H54 (cell line): ENCODE measurements at places on chromosomes 12 and 14.

DNA sequence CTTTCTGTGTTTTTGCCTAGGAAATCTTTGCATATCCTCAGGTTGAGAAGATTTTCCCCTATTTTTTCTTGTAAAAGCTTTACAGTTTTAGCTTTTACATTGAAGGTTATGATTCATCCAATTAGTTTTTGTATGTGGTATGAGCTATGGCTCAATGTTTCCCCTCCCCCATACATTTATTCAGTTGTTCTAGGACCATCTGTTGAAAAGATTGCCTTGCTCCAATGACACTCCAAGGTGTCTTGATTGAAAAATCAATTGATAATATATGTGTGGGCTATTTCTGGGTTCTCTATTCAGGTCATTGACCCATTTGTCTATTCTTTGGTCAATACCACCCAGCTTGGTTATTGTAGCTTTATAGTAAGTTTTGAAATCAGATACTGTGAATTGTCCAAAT is 42.6 kb downstream of the LRTM2 start:
- no peak for DNase-seq

GRCh38 chr14:93137864-93138263 is 22.1 kb upstream of the ITPK1 start:
- DNase-seq = no peak

DNA sequence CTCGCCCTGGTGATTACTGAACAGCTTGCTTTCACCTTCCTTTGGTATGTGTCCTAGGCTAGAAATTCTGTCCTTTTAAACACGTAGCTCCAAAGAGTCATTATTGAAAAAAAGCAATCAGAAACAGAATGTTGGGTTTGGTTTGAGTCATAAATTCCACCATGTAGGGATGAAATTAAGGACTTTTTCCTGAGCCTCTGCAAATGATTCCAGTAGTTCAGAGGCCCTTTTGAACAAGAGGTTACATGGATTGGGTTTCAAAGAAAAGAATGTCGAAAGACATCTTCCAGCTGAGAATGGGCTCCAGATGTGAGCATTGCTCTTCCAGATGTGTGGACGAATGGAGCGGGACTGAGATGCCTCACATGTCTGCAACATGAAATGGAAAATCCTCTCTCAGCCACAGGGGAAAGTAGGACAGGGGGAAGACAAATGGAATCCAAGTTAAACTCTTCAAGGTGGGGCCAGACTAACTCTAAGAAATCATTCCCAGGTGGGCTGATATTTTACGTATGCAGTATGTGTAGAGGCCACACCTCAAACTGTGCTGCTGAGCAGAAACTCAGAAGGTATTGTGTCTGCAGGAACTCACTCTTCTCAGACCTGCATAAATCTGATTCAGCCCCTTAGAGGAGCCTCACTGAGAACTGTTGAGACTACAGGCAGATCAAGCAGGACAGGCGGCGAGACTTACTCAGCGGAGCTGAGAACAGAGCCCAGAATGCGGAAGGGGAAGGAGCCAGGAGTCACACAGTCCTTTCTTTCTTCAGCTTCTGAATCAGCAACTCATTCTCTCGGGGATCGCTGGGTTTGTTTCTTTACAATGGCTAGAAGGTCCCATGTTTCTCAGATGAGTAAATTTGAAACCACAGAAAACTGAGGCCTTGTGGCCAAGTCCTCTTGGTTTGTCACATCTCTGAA is 23.3 kb upstream of the EMP1 start:
- peak; percentile 52 for DNase-seq

DNA sequence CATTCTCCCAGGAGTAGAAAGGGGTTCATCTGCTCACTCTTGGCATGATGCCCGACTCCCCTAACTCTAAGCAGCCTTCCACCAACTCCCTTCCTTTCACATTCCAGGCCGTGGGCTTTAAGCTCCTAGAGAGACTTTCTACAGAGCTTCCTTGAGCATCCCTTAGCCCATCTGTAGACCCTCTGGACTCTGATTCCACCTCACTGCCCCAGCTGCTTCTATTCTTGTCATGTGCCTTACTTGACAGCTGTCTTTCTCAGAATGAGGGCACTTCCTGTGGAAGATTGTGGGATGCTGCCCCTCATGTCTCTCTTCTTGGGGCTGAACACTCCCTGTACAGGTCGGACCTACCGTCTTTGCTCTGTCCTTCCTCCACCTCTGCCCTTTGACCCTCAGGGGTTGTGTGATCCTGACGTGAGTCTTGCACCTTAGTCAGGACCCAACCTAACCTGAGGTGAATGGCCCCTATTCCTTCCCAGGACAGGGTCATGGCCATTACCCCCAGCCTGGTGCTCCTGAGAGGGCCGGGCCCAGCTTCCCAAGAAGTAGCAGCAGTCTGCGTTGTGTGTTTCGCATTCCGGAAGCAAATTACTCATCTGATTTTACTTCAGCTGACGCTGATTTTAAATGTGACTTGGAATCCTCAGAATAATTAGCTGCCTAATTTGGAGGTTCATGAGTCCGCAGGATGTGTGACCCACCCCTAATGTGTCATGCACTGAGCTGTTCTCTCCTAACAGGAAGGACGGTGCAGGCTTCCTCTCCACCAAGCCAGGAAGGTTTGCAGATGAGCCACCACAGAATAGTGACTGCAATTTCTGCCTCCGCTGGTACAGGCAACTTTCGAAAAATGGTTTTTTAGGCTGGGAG is 2.7 kb upstream of the GALNT6 start:
- peak; percentile 87 for DNase-seq

DNA sequence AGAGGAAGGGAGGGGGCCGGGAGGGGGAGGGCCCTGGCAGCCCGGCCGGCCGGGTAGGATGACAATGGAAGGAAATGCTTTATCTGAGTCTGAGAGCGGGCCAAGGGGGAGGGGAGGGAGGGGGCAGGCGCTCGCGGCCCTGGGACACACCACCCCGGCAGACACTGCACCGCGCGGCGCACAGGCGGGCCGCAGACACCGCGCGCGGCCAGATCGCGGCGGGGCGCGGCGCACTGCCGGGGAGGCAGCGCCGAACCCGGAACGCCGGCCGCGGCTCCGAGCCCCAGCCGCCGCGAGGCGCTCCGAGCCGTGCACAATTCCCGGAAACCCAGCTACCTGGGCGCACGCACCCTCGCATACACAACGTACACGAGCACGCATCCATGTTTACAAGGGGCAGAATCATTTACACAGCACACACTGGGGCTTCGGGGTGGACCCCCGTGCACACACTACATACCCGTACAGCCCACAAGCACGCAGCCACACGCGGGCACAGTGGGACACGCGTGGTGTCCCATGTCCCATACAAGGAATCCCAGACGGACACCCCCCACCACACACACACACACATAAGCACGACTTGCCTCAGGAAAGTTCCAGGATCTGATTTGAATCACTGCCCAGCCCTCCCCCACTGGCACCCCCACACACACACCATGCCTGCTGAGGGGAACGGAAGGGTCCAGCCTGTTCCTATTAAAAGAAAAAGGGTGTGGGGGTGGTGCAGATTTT is at the start of gene HDAC7:
Gene HDAC7 (minus strand): TSS at position 8 of the 735 bp plus-strand sequence. CDS start 118 bp downstream, outside the sequence.
- DNase-seq = peak; percentile 83

GRCh38 chr14:68112442-68112841 is 292.9 kb downstream of the RAD51B start:
- no peak for DNase-seq

- no peak for DNase-seq
Measured at GRCh38 chr12:131128556-131128955, 174.8 kb downstream of the ADGRD1 start.

- no peak for DNase-seq
Measured at GRCh38 chr14:95518045-95518751, 1.7 kb upstream of the SYNE3 start.

DNA sequence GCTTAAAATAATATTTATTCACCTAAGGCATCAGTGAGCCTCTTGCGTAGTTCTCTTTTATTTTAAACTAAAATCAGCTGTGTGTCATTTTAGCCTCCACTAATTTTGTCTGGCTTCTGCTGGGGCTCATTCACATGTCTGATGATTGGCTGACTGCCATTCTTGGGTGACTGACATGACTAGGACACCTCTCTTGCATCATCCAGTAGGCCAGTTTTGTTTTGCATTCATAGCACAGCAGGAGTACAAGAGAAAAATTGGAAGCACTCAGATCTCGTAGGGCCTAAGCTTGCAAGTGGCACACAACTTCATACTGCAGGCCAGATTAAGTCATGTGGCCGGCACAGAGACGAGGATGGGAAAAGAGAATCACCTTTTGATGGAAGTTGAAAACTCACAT is 1226.5 kb downstream of the GALC start:
- no peak for DNase-seq

- no peak for DNase-seq
Measured at GRCh38 chr12:120656008-120656407, 15.6 kb downstream of the CABP1 start.

DNA sequence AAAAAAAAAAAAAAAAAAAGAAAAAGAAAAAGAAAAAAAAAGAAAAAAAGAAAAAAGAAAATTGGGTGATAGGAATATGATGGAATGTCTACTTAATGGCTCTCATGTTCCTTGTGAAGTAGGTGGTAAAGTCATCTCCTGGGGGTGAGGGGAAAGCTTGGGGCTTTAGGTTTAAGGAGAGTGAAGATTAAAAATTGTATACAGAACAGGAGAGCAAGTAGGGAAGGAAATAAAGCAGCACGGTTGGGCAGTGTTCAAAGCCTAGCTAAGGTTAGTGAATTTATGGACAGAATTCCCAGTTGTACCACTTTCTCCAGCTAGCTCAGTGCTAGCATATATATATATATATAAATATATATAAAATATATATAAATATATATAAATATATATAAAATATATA is 40.0 kb upstream of the SLC2A13 start:
- no peak for DNase-seq

DNA sequence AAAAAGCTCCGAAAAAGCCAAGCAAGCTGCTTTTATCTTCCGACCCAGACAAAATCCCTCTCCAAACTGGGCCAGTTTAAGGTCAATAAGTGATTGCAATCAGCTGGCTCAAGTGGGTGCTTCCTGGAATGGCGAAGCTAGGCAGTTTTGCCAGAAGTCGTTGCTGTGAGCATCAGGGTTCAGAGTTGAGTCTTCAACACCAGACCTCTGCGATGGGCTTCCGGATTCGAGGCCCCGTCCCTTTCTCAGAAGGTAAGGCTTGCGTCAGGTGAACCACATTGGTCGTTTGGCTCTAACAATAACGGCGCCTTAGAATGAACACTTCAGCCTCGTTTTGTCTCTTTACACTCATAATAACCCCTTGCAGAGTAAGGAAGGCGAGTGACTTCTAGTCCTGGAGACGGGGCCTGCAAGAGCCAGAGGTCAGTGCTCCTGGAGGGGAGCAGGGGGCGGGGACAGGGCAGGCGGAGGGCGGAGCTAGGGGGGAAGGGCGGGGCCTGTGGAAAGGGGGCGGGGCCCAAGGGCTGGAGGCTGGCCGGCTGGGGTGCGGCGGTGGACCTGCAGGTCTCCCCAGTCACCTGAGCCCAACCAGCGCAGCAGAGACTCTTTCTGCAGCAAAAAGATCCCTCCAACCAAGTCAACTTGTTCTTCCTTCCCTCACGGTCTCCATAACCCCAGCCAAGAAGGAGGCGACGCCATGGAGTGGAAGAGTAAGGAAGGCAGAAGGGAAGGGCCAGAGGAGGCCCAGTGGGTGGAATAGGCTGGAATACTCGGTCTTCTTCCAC is 34.0 kb upstream of the NFYB start:
- DNase-seq = no peak

DNA sequence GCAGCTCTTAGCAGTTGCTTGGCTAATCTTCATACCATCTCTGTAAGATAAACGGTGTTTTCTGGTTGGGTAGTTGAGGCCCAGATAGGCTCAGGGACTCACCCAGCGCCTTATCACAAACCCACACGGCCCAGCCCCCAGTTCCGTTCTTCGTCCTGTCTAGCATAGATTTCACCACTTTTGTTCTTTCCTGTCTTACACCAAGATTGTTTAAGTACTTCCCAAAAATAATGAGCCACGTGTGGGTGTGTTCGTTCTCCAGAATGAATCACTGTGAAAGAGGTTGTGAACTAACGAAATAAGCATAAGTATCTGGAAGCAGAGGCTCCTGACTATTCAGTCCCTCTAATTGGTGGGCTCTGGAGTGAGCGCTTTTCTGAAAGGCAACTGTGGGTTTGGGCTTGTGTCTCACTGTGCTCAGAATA is 21.4 kb downstream of the ACVR1B start:
- DNase-seq = no peak

DNA sequence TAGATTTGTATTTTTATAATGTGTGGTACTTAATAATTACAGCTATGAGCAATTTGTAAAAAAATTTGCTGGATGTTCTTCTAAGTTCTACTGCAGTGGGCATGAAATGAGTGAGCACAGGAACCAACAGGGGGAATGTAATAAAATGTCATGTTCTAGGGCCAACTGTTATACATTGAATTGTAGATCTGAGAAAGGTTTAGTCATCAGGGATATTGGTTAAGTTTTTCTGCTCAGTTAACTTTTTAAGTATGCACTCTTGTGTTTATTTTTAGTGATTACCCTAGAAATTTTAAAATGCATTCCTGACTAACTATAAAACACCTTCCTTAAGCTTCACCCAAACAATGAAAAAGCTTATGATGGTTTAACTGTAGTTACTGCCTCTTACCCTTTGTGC is 101.8 kb downstream of the CAND1 start:
- no peak for DNase-seq

DNA sequence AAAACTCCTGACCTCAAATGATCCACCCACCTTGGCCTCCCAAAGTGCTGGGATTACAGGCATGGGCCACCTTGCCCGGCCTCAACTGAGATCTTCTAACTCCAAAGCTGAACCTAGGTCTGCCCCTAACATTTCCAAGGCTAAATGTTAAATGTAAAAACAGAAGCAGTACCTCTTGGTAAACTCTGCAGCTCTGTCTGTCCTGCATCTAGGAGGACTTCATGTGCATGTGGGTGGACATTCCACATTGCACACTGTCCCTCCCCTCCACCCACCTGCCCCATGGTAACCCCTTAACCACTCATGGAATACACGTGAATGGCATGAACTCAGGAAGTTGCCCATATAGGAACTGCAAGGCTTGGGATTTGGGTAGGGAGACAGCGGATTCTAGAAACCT is 33.1 kb downstream of the SNX6 start:
- DNase-seq = no peak

DNA sequence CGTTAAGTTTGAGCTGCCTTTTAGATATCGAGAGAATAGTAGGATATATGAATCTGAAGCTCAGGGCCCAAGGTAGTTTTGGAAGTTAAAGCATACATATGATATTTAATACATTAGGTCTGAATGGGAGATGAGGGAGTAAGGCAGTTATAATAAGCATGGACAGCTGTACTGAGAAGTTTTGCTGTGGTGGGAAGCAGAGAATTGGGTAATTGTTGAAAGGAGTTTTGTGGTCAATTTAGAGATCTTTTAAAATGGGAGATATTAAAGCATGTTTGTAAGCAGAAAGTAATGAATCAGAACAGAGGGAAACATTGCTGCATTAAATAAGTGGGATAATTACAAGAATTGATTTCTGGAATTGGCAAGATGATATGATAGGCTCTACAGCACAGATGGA is 21.3 kb downstream of the TBK1 start:
- DNase-seq = no peak

- DNase-seq = no peak
Measured at GRCh38 chr14:24798911-24799462, 165.0 kb upstream of the GZMB start.

- DNase-seq = no peak
Measured at GRCh38 chr12:71602761-71603577, 60.7 kb downstream of the ZFC3H1 start.
